Activated naive CD4-positive, alpha-beta T cell treated with Interleukin-2 at 50 U/mL for 16 hours (primary cell): ENCODE measurements at places on chromosomes 16 and 17.

- DNase-seq, result no peak
Measured at GRCh38 chr17:64008346-64008745, 10.2 kb downstream of the PRR29 start.

GRCh38 chr17:12709063-12709462 lies 43.4 kb downstream of the MYOCD start:
- DNase-seq, result no peak

GRCh38 chr17:50318501-50319285 lies 27.2 kb upstream of the XYLT2 start:
- DNase-seq, result no peak

DNA sequence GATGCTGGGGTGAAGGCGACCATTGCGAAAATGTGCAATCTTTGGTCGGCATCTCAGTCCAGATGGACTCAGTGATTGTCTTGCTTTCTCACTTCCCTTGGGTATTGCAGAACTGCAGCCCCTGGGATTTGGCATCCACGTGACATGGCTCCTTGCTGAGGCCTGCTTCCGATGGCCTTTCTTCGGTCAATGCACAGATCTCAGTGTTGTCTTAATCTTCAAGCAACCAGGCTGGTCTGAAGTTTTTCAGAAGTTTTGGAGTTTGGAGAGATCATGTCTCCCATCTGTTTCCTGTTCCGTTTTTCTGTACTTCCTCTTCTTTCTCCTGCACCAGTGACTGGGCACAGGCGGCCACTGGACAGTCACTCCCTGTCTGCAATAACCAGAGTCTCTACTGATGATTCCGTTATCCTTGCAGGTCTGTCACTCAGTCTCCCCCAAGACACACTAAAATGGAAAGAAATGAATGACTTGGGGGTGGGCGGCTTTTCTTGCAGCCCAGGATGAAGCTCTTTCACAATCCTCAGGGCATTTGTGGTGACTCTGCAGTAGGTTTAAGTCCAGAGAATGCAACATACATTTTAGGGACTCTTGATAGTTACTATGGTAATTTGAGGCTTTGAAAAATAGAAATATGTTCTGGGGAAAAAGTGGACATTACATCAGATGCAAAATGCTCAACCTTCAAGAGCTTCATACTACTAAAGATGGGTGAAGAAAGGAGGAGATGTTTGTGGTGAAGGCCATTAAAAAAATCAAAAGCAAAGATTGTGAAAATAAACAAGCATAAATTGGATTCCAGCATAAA lies 106.3 kb upstream of the ZFHX3 start:
- no peak for DNase-seq

DNA sequence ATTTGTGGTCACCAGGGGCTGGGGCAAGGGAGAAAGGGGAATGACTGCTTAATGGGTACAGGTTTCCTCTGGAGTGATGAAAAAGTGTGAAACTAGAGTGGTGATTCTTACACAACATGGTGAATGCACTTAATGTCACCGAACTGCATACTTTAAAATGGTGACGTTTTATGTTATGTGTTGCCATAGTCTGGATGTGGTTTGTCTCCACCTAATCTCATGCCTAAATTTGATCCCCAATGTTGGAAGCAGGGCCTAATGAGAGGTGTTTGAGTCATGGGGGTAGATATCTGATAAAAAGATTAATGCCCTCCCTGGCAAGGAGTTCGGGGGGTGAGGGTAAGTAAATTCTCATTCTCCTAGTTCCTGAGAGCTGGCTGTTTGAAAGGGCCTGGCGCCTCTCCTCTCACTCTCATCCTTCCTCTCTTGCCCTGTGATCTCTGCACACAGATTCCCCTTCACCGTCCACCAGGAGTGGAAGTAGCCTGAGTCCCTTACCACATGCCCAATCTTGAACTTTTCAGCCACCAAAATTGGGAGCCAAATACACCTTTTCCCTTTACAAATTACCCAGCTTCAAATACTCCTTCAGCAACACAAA lies 15.3 kb downstream of the XPO6 start:
- DNase-seq, result no peak

GRCh38 chr17:7403727-7403976 lies 245 bp downstream of the TMEM256 start:
- DNase-seq, result no peak

DNA sequence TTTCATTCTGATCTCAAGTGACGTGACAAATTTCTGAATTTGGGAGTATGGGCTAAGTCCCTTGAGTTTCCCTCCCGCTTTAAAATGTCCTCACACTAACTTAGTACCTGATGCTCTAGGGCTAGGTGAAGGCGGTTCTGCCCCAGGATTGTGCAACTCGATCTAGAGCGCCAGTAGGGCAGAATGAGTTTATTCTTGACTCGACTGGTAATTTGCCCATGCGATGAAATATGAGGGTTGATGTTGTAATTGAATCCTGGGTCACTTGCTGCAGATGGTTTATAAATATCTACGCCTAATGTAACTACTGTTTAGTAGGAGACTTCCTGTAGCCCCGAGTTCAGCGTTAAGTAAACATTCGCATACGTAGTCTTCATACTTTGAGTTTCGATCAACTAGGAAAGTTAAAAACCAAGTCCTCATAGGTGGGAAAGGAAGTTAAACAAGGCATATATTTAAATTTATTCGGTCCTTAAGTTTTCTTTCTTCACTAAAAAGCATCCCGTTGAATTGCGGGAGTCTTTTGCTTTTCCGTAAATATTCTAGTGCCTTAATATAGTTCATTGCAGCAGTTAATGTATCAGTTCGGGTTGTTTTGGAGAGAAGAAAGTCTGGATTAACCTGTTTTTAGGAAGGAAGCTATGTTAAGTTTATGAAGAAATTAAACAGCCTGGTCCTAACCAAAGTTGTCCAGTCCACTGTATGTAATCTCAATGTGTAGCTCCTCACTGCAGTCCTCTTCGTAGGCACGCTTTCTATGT lies 1.6 kb downstream of the CTCF start:
- no peak for DNase-seq

DNA sequence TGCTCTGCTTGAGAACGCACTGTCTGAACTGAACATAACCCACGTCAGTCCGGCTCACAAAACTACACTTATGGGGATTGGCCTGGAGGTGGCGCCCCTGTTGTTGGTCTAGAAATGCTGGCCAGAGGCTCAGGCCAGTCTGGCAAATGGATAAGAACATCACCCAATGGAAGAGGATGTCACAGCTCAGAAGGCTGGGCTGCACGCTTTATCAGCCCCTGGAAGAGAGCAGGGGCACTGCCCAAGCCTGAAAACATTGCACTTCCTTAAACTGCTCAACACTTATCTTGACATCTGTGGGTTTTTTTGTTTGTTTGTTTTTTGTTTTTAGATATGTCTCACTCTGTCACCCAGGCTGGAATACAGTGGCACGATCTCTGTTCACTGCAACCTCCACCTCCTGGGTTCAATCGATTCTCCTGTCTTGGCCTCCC lies 24.8 kb upstream of the BPTF start:
- peak; percentile 49 for DNase-seq

- no peak for DNase-seq
Measured at GRCh38 chr17:15278380-15278779, 13.3 kb upstream of the PMP22 start.

DNA sequence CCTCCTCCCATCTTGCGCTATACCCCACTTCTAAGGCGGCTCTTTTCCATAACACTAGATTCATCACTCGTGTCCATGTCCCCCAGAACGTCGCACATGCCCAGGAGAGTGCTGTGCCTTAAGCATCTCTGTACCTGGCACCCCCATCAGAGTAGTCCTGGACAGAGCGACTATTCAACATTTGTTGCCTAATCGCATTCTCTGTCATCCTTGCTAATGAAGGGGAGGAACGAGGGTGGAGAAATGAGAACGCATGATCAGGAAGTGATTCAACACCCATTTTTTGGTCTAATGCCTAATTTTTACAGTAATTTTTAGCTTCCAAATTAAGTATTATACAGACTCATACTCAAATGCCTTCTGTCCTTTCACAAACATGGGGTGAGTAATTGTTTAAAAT lies 53.2 kb downstream of the SLC39A11 start:
- DNase-seq, result no peak

DNA sequence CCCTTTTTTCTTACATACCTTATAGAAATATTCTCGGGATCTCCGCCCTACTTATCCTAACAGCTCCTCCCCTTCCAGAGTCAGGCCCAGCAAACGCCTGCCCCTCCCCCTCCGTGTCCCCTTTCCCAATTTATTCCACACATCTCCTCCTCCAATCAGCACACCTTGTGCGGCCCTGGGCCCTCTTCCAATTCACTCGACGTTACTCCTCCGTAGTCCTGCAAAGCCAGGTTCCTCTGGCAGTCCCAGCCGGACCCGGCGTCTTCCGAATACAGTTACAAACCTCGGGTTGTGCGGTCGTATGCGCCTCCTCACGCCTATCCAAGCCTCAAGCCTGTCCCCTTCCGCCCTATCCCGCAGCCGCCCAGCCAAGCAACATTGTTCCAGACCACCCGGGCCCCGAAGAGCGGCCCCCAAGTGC lies 677 bp downstream of the CBX1 start:
- DNase-seq, result no peak

DNA sequence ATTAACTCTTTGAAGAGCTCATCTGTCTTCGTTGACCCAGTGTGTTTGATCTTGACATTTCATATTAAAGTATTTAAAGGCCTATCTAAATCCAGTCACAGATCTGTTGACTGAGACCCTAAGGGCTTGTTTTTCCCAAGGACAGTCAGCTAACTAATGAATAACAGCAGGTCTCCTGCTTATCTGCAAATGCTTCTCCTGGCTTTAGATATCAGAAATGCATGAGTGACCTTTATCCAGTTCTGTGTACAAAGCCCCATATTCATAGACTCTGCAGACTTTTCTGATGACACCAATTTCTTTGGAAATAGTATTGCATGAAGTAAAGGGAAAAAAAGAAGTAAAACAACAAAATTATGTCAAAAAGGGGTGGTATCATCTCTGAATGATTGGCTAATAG lies 70.3 kb downstream of the YPEL2 start:
- DNase-seq, result no peak

- peak; percentile 22 for DNase-seq
Measured at GRCh38 chr17:79841369-79842135, 2.3 kb upstream of the CBX4 start.

GRCh38 chr16:27628241-27628942 lies 78.4 kb downstream of the KATNIP start:
- no peak for DNase-seq

- DNase-seq, result no peak
Measured at GRCh38 chr17:16250635-16251034, 33.6 kb downstream of the PIGL start.

GRCh38 chr17:17569691-17570090 lies 21.8 kb downstream of the PEMT start:
- no peak for DNase-seq

- DNase-seq, result peak; percentile 4
Measured at GRCh38 chr16:87407511-87408112, 15.5 kb downstream of the MAP1LC3B start.

- DNase-seq, result no peak
Measured at GRCh38 chr17:71496552-71496951, 624.3 kb upstream of the SOX9 start.

GRCh38 chr17:34420254-34420766 lies 57.3 kb upstream of the CCL1 start:
- peak; percentile 65 for DNase-seq

DNA sequence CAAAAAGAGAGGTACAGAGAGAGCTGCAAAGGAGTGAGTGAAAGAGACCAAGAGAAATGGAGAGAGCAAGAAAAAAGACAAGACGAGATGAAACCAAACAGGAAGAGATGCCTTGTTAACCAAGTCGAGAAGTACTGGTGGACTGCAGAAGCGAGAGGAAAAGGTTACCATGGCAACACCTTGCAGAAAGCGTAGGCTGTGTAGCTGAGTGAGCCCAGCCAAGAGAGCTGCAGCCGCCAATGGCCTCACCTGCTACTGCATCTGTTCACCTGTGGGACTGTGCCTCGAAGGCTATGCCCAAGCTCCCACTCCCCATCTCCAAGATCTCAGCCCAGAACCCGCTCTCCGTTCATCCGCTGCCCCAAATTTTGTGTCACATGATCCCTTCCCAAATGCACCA lies 161.3 kb downstream of the SLC39A11 start:
- DNase-seq, result peak; percentile 3

DNA sequence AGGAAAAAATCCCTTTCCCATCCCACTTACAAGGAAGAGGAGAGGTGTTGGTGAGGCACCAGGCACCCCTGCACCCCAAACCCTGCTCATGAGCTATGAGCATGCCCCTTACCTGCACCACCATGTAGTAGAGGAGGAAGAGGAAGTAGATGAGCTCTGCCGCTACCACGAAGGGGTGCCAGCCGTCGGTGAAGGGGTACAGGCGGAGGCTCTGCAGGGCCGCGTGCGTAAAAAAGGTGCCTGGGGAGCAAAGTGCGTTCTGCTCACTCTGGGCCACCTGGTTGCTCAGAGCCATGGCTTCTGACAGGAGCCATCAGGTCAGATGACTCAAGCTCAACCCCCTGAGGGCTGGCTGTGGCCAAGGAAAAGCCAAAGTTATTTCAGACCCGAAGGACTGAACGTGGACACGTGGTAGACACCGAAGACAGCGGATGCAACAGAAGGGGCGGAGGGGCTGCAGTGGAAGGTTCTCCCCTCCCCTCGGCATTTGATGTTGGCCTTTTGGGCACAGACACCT lies 25.3 kb upstream of the GCSH start:
- no peak for DNase-seq

DNA sequence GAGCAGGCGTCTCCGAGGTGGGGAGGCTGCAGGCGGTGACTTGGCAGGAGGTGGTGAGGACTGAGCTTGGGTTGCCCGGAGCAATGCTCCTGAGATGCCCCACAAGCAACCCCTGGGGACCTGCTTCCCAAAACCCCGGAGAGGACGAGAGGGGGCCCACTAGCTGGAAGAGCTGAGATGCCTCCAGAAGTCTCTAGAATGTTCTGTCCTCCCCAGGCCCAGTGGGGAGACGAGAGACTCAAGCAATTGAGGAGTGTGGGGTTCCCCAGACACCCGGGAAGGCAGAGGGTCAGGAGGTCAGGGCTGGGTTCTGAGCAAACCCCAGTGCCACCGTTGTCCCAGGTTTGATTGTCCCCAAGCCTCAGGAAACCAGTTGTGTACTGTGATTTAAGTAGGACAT lies 21.2 kb upstream of the ATP2C2 start:
- DNase-seq, result no peak

DNA sequence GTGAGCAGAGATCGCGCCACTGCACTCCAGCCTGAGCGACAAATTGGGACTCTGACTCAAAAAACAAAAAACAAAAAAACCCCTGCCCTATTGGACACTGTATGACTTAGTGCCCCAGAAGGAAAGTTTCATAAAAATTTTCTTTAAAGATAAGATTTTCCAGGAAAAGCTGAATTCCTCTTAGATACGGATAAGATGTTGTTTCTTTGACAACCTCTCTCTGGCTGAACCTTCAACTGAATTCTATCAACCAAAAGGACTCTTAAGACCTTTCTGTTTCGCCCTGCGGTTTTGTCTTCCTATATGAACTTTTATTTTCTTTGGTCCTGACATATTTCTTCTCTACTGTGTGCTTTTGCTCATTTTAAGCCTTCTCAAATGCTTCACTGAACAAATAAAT lies 35.8 kb downstream of the CPPED1 start:
- no peak for DNase-seq

GRCh38 chr17:76840443-76840767 lies 27.8 kb upstream of the MGAT5B start:
- DNase-seq, result no peak

DNA sequence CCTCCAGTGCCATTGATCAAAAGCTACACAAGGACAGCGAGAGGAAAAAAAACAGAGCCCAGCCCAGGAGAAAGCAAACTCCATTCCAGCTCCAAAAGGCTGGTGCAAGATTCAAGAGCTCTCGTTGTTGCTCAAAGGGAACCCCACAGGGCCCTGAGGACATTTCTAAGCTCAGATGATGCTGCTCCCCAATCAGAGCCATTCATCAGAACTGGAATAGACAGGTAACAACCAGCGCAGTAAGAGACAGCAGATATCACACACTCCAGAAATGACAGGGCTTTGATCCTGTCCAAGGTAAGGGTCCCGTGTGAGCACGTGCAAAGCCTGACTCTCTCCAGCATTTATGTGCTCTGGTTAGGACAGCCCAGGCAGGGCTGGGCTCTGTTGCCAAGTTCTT lies 20.1 kb downstream of the PMP22 start:
- DNase-seq, result no peak
